ENCODE measurements at places on chromosomes 16 and 17.

DNA sequence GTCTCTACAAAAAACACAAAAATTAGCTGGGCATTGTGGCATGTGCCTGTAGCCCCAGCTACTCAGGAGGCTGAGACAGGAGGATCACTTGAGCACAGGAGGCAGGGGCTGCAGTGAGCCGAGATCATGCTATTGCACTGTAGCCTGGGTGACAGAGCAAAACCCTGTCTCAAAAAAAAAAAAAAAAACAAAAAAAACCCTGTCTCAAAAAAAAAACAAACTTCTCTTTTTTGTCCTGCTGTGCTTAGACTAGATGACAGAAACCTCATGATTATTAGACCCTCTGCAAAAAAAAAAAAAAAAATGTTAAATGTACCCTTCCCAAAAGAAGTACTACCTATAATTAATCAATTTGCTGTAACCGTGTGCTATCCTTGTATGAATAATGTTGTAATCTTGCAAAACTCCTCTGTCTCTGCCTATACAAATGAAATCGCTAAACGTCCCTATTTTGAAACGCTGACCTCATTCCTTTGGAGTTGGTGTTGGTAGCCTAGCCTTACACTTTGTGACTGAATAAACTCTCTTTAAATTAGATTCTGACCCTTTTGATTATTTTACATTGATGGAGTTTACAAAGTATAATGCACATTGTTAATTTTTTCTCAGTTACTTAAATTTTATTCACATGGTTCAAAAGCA is 13.6 kb upstream of the DHRS7B start:
- no peak for DNase-seq

DNA sequence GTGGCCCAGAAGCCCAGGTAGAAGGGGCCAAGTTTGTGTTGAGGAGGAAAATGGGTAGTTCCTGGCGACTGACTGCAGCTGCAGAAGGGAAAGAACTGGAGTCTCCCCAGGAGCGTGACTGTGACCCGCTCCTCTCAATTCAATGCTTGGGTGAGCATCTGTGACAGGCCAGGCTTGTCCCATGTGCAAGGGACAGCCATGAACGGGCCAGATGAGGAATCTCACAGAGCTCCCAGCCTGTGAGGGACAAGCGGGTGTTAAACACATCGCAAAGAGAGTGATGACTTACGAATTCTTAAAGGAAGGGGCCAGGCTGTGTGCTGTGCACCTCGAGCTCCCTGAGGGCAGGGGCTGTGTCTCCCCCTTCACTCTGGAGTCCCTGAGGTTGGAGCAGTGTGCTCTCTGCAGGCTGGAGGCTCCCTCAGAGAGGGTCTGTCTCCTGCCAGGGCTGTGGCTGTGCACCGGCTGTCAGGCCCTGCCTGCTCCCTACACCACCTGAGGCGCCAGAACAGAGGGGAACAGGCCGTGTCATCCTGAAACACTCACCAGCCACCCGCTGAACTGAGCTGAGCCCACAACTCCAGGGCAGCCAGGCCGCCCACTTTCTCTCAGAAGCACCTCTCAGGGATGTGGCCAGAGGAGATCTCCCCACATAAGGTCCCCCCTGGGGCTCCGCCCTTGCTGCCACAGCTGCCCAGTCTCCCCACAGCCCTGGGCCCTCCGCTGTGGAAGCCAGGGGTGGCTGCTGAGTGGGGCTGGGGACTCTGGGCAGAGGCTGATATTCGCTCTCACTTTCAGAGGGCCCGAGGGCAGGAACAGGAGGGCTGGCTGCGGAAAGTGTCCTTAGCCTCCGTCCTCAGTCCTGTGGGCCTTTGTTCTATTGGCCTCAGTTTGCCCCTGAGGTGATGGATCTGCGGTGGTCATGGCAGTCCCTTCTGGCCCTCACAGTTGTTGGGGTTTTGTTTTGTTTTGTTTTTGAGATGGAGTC is 25.7 kb upstream of the NXPH3 start:
- no peak for DNase-seq

- DNase-seq, result no peak
Observed at GRCh38 chr16:30947859-30948666, 805 bp upstream of the ORAI3 start.

DNA sequence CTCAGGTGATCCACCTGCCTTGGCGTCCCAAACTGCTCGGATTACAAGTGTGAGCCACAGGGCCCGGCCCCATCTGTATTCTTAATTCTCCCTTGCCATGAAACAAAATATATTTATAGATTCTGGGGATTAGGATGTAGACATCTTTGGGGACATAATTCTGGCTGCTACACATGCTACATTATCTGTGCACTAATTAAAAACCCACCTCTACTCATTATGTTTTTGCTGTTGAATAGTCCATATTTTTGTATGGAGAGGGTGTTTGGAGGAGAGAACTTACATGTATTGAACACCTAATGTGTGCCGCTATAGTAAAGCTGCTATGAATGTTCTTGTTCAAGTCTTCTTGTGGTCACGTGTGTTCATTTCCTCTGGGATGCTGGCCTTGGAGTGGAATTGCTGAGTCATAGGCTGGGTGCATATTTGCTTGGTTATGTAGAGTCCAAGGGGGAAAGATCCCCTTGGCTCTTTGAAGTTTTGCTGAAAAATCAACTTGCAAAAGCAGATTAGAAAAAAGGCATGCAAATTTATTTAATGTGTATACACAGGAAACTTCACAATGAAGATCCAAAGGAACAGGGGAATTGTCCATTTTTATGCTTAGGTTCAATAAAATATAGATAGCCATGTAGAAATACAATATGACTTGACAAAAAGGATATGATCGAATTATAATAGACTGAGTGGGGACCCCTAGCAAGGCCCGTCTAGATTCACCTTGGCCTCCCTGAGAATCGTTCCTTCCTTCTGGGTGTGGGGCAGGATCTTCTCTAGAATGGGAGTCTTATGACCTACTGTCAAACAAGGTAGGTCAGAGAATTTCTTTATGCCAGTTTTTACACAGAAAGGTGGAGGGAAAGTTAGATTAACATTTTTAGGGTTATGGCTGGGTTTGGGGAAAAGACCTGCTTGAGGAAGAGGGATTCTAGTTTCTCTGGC is 42.1 kb upstream of the GPRC5B start:
- DNase-seq, result no peak

GRCh38 chr17:69967910-69968411 is 107.1 kb upstream of the KCNJ16 start:
- no peak for DNase-seq

GRCh38 chr16:71693164-71693563 is 31.3 kb downstream of the PHLPP2 start:
- no peak for DNase-seq
